Stimulated activated CD8-positive, alpha-beta memory T cell treated with anti-CD3 and anti-CD28 coated beads, Interleukin-7, amount 100 ng/mL, for 24 hours (primary cell): ENCODE measurements at places on chromosomes 1 and 21.

GRCh38 chr21:41751611-41752011, 15.2 kb downstream of the RIPK4 start:
- no peak for DNase-seq

DNA sequence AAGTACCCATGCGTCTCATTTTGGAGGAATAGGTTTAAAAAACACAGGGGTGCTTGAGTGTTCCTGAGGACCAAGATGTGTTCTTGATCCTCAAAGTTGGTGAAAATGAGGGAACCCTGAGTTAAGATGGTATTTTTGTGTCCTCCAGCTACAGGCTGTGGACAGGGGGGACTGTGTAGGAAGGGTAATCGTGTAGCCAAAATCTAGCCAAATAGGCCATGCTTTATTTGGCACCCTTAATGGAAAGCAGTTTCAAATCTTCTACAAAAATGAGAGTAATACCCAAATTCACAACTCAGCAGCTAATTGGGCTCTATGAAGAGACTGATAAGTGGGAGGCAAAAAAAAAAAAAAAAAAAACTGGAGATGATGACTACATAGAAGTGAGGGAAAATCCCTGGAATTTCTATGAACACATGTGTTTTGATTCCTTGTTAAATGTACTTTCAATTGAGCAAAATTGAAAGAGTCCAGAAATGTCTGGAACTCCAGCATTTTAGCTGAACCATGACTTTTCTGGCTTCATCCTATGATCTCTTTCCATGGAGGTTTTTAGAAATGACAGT, 470 bp downstream of the HSD11B1 start:
- no peak for DNase-seq

DNA sequence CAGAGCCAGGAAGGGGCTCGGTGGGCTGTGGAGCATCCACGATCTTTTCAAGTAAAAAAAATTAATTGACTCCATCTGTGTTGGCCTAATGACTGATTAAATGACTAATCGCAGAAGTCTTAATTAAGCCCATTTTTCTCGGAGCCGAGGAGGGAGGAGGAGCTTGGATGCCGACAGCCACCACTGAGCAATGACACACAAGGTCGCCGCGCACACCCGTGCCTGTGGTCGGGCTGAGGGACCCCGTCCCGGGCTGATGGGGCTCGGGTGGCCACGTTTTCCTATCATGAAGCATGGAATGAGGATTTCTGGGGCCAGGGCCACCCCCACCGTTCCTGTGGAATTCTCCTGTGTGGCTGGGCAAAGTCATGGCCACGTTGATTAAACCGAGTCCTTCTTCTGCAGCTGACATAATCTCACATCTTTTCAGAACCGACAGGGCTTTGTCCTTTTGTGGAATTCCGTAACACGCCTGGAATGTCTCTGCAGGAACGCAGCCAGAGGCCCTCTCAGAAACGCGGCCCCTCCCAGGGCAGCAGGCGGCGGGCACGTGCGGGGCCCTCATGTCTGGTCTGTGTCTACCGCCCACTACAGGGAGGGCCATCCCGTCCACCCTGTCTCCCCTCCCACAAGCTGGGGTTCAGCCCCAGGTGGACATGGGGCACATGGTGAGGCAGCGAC, 60.7 kb downstream of the MORN1 start:
- DNase-seq = no peak

GRCh38 chr21:39332175-39332574, 16.7 kb downstream of the HMGN1 start:
- no peak for DNase-seq

DNA sequence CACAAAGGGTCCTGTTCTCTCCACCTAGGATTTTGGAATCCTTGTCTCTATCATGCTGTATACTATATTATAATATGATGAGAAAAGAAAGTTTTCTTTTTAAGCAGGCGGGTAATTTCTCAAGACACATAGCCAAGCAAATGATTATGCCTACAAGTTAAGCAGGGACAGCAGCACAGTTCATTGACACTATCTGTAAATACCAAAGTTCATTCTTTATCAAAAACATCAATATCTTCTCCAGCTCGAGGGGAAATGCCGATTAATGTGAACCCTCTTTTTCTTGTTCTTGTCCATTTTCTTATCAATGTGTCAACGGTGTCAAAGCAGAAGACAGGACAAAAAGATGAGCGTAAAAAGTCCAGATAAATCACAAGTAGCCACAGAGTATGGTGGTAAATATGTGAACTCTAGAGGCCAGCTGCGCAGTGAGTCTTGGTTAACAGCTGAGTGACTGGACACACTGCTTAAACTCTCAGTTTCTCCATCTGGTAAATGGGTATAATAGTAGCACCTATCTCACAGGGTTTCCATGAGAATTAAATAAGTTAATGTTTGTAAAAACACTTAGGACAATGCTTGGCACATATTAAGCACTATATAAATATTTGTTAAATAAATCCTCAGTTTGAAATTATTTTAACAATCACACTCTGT, 30.9 kb downstream of the LPAR3 start:
- no peak for DNase-seq

GRCh38 chr1:235079443-235080296, 49.0 kb downstream of the TOMM20 start:
- DNase-seq = no peak

- DNase-seq = no peak
These were observed 98.0 kb upstream of the DEPDC1 start for GRCh38 chr1:68594851-68595250.

GRCh38 chr1:24970926-24971875, 41.1 kb upstream of the RUNX3 start:
- no peak for DNase-seq

GRCh38 chr1:23627069-23627735, 64.4 kb upstream of the RPL11 start:
- no peak for DNase-seq

DNA sequence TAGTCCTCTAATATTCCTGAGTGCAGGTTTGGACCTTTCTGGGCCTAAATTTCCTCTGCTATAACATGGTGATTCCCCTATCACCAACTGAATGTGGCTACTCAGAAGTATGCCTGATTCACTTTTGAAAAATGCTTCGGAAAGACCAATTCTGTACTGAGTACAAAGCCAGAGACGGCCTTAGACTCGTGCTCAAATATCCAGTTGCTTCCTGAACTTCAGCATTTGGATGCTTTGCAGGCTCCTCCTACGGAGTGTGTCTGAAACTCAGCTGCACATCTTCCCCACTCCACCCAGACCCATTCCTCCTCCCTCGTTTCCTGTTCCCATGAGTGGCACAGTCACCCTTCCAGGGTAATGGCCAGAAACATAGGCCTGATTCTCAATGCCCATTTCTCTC, 98.4 kb upstream of the GADD45A start:
- DNase-seq = no peak

GRCh38 chr1:17759114-17759513, 4.0 kb downstream of the ACTL8 start:
- no peak for DNase-seq

GRCh38 chr1:229285440-229285839, 14.5 kb downstream of the RAB4A start:
- DNase-seq = no peak

GRCh38 chr1:67814121-67814772, 19.0 kb downstream of the GNG12 start:
- DNase-seq = no peak

DNA sequence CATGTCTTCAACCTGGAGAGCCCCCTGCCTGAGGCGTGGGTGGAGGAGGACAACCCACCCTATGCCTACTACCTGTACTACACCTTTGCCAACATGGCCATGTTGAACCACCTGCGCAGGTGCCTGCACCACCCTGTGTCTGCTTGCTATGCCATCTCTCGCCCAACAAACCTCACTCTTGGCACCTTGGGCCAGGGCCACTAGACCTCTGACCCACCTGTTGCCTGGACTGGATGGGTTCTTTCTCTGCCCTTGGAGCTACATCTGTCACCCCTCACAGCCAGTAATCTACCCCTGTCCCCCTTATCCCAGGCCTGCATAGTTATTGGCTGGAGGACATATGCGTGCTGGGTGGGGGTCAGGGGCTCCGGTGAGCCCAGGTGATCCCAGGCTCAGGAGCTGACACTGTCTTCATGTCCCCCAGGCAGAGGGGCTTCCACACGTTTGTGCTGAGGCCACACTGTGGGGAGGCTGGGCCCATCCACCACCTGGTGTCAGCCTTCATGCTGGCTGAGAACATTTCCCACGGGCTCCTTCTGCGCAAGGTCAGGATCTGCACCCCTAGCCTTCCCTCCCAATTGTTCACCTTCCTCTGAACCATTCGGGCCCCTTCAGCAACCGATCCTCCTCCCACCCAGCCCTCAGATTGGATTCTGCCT, 9.9 kb downstream of the AMPD2 start:
- DNase-seq = no peak

- no peak for DNase-seq
These were observed 22.5 kb upstream of the SYDE2 start for GRCh38 chr1:85223334-85223733.

DNA sequence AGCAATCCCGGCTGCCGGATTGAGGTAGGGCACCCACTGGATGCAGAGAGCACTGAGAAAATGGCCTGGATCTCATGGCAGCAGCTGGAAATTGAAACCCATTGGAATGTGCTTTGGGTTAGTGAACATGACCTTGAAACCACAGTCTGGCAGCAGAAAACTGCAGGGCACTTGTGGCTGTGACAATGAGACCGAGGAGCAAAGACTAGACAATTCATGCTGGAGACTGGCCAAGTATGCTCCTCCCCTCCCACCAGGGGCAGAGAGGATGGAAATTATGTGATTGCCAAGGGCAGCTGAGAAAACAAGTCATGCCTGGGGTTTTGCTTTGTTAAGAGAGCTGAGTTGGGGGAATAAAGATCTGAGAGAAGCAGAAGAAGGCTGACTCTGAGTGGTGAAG, 60.7 kb downstream of the ZNF697 start:
- no peak for DNase-seq

GRCh38 chr1:61375082-61375880, 292.9 kb downstream of the NFIA start:
- no peak for DNase-seq

DNA sequence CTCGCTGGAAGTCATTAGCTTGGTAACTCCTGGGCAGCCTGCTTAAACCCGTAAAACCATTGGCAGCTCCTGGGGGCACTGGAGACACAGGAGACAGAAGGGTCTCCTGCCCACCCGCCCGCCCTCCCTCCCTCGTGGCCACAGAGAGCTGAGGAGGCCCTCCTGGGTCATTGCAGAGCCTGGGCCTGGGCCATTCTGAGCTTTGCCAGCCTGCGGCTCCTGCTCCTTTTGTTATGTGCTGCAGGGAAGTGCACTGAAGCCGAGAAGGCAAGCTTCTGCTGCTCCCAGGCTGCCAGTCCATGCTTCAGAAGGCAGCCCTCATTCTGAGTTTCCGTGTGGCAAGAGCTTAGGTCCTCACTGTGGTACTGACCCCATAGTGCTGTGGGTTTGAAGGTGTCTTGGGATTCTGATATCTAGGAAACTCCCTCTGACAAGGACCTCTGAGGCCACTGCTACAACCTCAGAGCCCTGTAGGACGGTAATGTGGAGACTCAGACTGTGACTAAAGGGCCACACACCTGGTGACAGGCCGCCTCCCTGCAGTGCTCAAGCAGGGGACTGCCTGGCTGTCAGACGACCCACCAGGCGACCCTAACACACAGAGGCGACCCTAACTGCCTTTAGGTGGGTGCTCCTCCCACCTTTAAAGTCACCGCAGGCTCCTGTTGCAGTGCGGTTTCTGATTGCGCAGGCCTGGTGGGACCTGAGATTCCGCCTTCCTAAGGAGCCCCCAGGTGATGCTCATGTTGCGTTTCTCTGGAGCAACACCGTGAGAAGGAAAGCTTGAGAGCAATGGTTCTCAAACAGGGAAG, 118.7 kb downstream of the IER5 start:
- DNase-seq = no peak

- no peak for DNase-seq
These were observed 154.6 kb upstream of the HMGB4 start for GRCh38 chr1:33709174-33709782.

DNA sequence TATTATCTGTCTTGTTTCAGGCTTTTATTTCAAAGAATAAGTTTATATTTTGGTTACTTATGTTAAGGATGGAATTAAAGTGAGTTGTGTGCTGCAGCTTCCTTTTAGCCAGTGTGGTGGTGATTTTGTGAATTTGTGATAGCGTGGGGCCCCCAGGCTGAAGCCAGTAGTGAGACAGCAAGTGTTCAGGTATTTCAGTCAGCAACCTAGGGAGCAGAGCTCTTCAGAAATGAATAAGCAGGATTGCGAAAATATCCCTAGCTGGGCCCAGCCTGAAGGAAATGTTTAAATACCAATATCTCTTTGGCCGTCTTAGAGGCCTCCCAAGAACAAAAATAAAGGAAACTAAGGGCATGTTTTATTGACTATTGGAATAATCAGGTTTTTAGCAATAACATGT, 150.8 kb upstream of the C1orf105 start:
- no peak for DNase-seq

- DNase-seq = no peak
These were observed 335.3 kb downstream of the BRINP2 start for GRCh38 chr1:177505905-177506590.

DNA sequence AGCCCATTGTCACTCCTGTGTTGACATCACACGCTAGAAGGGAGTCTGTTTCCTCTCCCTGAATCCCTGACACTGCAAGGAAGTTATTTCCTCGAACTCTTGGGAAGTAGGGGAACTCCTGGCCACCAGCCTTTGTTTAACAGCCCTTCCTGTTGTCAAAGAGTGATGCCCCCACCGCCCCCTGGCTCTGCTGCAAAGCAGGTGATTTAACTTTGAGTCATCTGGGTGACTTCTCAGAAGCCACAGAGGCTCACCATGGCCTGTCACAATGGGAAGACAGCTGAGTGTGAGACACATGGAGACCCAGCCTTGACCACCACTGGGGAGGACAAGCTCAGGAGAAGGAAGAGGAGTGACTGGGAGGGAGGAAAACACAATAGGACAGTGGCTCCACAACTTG, 182.8 kb downstream of the PSMG1 start:
- DNase-seq = no peak
